ENCODE measurements at places on chromosomes 16 and 17.
A peak's percentile ranks its signal among the peaks of the same experiment; 100 is the strongest.

DNA sequence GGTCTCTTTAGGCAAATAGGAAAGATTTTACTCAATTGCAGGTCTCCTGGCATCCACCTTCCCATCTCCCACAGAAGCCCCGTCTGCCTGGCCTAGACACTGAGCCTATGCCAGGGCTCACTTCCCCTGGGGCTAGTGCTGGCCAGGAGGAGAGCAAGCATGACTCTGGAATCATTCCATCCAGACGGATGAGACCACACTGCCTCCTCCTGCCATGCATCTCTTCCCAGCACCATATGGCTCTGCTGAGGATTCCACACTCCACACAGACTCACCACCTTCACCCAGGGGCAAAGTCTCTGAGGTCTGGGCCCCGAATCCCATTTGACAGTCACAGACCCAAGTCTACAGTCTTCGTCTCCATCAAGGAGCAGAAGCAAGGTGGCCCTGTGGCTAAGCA, 346.5 kb downstream of the C16orf95 start:
- no peak for DNase-seq

GRCh38 chr16:71883168-71883848, 674 bp downstream of the ZNF821 start:
- DNase-seq = peak; percentile 10

DNA sequence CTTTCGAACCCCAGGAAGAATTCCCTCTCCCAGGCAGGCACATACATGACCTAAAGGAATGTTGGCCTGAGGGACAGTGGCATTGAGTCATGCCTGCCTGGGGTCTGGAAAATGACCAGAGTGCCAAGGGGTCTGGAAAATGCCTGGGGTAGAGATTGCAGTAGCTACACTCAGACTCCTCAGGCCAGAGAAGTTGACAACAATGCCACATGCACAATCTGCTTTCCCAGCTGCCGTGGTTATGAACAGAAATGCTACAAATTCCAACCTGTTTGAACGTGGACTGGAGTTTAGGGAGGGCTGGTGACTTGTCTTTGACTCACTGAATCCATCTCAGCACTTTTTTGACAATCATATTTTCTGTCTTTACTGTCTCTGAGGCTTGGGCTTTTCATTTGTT, 250.0 kb downstream of the ABCC12 start:
- DNase-seq = no peak

DNA sequence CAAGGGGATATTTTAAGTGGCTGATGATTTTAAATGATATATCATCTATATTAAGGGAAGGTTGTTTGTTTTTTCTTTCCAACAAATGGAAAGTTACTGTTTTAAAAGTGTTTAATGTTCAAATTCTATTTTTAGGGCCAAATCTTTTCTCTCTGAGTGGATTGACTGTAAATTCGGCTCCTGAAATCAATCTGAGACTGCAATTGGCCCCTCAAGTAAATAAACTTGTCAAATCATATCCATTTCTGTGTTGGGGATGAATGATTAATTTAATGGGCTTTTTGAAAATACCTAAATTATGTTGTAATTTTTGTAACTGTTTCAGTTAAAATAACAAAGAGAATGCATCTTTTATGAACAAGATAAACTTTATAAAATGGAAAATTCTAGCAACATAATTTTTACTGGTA, 2.6 kb downstream of the HS3ST3A1 start:
- DNase-seq = no peak

DNA sequence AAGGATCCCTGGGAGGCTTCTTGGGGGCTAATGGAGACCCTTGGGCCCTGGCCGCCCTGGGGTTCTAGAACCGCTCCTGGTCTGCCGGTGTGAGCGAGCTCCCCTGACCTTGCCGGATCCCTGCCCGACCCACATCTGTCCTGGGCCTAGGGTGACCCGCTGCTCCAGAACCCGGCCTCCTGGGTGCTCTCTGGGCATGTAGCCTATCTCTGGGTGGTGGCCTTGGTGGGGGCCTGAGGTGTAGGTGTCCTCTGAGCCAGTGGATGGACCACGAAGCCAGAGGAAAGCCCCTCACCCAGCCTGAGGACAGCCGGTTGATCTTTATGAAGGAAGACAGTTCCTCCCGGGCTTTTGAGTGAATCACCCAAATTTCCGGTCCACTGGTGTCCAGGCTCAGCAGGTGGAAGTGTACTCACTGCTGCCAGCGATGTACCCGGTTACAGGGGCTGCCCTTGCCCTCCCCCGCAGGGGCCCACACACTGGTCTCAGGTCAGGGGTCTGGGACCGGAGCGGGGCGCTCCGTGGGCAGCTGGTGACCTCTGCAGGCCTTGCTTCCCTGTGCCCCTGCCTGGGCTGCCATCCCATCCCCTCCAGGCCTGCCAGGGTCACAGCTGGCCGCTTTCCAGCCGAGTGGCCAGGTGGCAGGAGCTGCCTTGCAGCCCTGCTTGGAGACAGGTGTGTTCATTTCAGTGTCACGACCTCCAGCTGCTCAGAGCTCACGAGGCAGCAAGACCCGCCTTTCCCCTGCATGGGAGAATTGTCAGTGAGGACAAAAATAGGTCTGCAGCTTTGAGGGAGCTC, 10.5 kb upstream of the GSE1 start:
- peak; percentile 68 for DNase-seq

DNA sequence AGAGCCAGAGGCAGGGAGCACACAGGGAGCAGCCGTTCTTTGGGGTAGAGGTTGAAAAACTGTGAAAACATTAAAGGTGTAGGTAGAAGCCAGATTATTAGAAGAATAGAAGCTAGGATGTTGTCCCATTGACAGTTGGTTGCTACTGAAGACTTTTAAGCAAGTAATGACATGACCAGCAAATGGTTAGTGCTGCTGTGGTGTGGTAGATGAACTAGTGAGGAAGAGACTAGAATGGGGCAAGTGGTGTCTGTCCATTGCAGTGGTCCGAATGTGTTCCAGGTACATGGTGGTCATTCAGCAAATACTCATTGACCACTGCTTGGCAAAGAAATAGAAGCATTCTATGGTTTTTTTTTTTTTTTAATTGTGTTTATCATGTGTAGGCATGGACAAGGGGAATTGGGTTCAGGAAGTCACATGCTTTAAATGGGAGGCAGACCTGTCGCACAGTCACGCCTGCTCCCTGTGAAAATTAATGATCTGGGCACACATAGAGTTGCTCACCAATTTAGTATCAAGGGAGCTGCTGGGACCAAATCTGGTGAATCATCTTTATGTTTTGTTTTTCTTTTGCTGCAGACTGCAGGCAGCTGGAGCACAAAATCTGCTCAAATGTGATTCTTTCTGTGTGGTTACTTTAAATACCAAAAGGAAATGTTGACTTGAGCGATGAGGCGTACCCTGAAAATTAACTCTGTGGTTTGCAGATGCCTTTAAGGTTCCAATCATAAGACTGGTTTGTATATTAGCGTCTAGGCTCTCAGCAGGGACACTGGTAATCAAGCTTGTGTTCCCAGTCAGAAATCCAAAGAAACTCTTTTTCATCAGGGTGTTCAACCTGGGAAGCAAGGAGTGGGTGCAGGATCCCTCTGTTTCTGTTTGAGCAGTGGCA, 30.7 kb downstream of the YPEL2 start:
- DNase-seq = no peak

DNA sequence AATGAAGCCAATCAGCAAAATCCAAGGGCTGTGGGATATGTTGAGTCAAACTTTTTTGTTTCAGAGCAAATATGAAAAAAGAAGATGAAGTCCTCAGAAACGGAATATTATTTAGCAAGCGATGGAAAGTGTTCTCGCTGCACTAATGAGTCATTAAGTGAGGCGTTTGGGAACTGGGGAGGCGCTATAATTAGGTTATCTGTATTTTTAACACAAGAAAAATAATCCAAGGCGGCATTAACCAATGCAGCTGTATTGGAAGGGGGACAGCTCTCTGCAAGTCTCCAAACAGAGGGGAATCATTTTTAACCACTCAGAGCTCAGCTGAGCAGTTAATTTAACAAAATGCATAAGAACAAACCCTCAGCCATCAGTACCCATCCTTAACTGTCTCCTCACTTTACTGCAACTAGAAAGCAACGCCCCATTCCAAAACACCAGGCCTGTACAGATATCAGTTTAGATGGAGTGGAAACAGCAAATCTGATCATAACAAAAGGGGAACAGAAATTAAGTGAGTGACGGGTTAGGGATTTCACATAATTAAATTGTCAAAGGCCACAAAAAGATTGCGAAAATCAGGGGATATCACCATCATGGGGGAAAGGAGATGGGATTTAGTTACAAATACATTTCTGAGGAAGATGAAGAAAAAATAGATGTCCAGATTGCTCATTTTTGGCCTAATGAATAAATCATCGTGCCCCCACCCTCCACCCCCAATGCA, 211.0 kb upstream of the TOX3 start:
- no peak for DNase-seq

DNA sequence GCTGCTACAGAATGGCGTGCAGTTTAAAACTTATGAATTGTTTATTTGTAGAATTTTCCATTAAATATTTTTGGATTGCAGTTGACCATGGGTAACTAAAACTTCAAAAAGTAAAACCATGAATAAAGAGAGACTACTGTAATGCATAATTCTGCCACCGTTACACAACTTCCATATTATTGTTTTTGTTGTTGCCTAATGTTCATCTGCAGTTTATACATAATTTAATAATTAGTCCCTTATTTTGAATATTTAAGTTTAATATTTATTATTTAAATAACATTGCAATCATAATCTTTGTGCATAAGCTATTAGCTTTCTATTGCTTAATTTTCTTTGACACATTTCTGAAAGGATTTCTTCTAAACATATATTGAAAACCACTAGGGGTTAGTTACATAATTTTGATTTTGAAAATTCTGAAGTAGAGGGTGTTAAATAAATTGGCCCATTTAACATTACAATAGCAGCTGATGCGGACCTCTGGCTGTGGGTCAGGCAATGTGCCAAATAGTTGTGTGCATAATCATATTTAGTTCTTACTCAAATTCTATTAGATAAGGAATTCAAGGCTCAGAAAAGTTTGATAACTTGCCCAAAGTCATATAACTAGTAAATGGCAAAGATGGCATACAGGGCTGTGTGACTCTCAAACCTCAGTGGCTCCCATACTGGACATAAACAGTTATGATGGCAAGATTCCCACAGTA, 31.1 kb downstream of the PPM1E start:
- DNase-seq = no peak

GRCh38 chr16:83906683-83907082, 7.8 kb downstream of the MLYCD start:
- no peak for DNase-seq

GRCh38 chr17:57357830-57358430, 101.6 kb downstream of the MSI2 start:
- DNase-seq = no peak

DNA sequence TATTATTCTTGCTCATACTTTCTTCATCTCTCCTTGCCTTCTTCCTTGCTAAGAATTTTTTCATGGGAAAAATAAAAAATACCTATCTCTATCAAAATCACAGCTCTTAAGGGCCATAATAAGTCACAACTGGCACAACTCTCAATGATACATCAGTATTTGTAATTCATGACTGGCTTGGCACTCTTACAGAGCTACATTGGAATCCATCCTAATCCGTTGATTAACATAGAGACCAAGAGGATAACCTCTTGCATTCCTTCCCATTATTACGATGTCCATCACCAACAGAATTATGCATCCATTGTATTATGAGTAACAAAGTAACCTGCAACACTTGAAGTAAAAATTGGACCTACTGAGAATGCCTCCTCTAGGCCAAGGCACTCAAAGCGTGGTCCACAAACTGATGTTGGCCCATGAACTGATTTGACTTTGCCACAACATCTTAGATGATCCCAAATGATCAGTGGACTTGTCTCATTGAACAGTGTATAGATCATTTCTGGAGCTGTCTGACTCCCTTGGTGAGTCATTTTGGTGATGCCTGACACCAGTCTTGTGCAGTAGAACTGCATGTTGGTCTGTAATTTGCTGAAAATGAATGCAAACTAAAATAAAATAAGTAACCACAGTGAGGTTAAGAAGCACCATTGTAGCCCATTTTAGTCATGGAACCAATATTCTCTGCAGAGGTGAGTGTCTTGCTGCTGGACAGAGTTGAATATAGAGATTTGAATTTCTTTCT, 163.2 kb downstream of the AXIN2 start:
- DNase-seq = no peak

GRCh38 chr17:8806253-8806925, 7.2 kb upstream of the MFSD6L start:
- DNase-seq = no peak

DNA sequence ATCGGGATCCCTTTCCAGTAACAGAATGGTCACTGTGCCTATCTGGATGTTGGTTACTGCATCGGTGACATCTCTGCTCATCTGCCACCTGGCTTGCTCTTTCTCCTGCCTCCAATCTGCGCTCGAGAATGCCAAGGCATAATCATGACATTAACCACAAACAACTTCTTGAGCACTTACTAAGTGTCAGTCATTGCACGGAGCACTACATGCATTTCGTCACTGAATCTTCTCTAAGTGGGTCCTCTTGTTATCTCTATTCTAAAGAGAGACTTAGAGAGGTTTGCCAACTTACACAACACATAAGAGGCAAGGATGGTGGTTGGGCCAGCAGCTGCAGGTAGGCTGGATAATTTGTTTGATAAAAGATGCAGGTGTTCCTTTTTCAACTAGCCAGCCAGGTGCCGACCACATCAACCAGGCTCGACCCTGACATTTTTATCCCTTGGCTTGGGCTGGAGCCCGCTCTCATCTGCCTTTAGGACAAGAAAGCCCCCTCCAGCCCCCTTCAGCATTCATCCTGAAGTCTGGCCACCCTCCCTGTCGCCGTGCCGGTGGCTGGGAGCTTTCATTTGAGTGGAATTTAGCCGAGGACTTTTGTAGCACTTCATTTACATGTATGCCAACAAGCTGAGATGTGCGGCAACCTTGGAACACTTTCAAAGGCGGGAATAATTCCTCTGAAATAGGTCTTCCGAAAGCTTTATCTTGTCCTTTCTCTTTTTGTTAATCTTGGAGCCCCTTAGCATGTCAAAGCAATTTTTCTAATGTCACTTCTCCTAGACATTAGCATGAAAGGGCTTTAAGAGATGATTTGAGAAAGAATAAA, 89.3 kb upstream of the NKD1 start:
- peak; percentile 71 for DNase-seq

GRCh38 chr17:79064026-79064425, 10.6 kb upstream of the ENGASE start:
- no peak for DNase-seq

DNA sequence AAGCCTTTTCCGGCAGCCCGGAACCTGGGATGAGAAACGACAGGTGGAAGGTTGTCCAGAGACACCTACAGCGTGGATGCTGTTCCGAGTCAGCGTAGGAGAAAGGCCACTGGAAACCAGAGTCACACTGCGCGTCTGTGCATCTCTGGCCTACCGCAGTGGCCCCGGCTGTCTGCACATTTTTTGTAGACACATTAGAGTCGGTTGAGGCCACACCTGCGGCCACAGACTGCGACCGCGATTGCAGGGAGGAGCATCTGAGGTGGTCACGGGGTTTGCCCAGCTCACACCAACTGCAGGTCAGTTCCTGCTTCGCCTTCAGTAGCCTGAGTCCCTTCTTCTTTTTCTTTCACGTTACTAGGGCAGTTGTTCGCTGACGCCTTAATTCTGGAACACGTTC, 52.4 kb downstream of the WDR45B start:
- DNase-seq = no peak

Measured in NCI-H510A (cell line).